ENCODE measurements at places on chromosomes 1 and 21.

- H3K27me3 ChIP-seq = no peaks in the 10 kb centered on the region
- H3K27ac ChIP-seq = no peak overlapping the region
- no peaks in the 10 kb centered on the region for H3K36me3 ChIP-seq
- H3K4me1 ChIP-seq = no peaks in the 10 kb centered on the region
- no peak overlapping the region for H3K4me3 ChIP-seq
Observed at GRCh38 chr1:5661196-5662085, 330.8 kb downstream of the NPHP4 start.

- H3K4me3 ChIP-seq = no peak overlapping the region
- no peak overlapping the region for H3K27ac ChIP-seq
- peaks cover 18% of the 10 kb centered on the region for H3K4me1 ChIP-seq
- no peaks in the 10 kb centered on the region for H3K36me3 ChIP-seq
- no peaks in the 10 kb centered on the region for H3K27me3 ChIP-seq
Observed at GRCh38 chr1:226132728-226133503, 53.6 kb downstream of the ACBD3 start.

- H3K27me3 ChIP-seq = no peaks in the 10 kb centered on the region
- H3K36me3 ChIP-seq = no peaks in the 10 kb centered on the region
- no peaks in the 10 kb centered on the region for H3K4me1 ChIP-seq
- H3K4me3 ChIP-seq = no peak overlapping the region
- no peak for DNase-seq
Observed at GRCh38 chr1:92117526-92117925, 37.4 kb downstream of the BTBD8 start.

GRCh38 chr21:28663754-28664153 lies 328.9 kb downstream of the LTN1 start:
- H3K27me3 ChIP-seq = peaks cover 9% of the 10 kb centered on the region
- H3K36me3 ChIP-seq = peaks cover 3% of the 10 kb centered on the region
- H3K4me3 ChIP-seq = no peak overlapping the region
- H3K4me1 ChIP-seq = no peaks in the 10 kb centered on the region
- H3K27ac ChIP-seq = no peak overlapping the region
- no peak for DNase-seq

- no peak for DNase-seq
- no peak overlapping the region for H3K27ac ChIP-seq
- H3K4me1 ChIP-seq = peaks cover 4% of the 10 kb centered on the region
Observed at GRCh38 chr1:207006914-207007313, 25.6 kb downstream of the C1orf116 start.
